Stimulated activated CD4-positive, alpha-beta T cell treated with anti-CD3 and anti-CD28 coated beads, Interleukin-4, amount 100 ng/mL, for 48 hours (primary cell): ENCODE measurements at places on chromosomes 16 and 17.

DNA sequence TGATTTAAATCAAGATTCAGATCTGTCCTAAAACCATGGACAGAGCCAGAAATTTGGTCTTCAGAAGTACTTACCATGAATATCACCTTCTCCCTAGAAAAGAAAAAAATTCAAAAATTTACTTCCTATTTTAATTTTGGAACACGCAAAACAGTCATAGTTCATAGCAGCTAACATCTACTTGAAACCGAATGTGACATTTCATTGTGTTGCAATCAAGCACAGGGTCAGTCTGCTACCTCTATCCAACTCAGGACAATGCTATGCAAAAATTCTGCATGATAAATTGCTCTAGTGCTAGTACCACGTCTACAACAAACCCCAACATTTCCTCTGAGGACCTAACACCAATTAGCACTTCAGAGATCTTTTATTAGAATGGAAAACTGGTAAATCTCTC is 7.7 kb downstream of the JPT1 start:
- no peak for DNase-seq

- DNase-seq = peak; percentile 16
Measured at GRCh38 chr17:42459256-42459800, 650 bp downstream of the ATP6V0A1 start.

DNA sequence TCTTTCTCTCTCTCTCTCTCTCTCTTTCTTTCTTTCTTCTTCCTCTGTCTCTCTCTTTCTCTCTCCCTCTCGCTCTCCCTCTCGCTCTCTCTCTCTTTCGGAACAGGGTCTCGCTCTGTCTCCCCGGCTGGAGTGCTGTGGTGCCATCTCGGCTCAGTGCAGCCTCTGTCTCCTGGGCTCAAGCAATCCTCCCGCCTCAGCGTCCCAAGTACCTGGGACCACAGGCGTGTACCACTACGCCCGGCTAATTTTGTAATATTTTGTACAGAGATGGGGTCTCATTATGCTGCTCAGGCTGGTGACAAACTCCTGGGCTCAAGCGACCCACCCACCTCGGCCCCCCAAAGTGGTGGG is 12.7 kb upstream of the KLHDC4 start:
- DNase-seq = no peak

DNA sequence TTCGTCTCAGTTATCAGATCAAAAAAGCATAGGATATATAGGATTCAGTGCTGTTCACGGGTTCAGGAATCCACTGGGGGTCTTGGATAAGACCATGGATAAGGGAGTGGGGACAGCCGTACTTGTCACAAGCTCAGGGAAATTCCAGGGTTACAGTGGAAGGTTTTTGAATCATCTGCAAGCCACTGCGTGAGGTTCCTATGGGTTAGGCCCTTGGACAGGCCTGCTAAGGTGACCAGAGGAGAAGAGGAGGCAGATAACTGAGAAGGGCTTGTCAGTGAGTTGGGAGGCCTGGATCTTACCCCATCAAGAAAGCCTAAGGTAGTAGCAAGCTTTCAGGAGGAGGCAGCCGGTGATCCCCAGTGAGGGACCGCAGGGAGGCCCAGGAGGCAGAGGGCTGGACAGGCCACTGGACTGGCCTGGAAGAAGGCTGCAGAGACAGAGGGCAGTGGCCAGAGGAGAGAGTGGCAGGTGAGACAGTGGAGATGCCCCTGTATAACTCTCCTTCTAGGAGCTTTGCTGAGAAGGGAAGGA is 27.3 kb downstream of the NGFR start:
- DNase-seq = no peak

DNA sequence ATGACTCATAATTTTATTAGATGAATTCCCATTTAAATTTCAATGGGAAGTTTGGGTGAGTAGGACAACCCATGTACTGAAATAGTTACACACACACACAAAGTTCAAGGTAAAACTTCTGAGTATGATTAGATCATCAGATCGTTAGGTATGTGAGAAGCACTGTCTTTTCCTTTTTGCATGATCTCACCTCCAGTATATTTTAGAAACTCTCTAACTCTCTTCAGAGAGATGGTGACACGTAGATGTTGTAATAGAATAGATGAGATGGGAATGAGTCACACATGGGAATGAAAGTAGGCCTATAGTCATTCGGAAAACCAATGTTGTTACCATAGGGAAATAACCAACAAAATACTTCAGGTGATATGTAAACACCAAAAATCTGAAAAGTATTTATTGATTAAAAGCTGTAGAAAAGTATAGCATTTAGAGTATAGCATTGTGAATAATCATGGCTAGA is 22.2 kb downstream of the KRT23 start:
- no peak for DNase-seq
